Foreskin keratinocyte (primary cell): ENCODE measurements at places on chromosomes 1 and 21.

GRCh38 chr1:183194527-183195141 lies 8.6 kb downstream of the LAMC2 start:
- DNase-seq: no peak

DNA sequence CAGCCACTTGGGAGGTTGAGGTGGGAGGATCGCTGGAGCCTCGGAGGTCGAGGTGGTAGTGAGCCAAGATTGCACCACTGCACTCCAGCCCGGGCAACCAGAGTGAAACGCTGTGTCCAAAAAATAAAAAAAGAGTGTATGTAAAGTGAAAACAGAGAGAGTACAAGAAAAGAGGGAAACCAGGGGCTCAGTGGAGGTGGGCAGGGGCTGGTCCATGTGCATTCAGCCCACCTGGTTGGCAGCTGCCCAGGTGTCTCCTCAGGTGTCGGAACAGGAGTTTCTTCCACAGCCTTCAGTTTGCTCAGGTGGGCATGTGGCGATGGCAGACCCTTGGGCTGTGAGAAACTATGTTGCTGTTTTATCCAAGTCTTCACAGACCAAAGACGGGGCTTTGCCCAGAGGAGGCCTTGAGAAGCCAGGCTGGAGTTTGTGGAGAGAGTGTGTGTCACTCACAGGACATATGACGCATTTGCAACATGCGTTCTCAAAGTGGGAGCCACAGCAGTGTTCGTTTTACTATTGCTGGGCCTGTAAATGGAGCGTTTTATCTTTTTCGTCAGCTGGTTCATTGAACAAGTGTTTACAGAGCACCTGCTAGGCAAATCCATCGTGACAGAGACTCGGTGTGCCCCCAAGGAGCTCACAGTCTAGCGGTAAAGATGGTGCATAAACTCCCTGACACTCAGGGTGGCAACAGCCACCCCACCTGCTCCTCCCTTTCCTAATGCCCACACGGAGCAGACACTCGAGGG lies 22.4 kb upstream of the SAMD11 start:
- no peak for DNase-seq

DNA sequence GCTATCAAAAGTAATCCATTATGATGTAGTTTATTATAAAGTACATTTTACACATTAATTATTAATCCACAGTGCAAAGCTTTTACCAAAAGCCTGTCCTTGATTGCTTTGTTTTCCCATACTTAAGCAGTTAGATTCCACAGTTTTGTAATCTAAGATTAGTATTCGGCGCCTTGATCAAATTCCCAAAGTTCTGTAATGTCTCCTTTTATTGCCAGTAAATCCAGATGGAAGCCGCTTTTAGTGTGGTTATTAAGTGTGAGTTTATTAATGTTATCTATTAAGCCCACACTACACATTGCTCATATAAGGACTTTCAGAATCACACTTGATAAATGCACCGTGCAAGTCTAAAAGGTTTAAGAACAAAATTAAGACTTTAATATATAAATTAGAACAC lies 199.2 kb upstream of the PKN2 start:
- DNase-seq: no peak

DNA sequence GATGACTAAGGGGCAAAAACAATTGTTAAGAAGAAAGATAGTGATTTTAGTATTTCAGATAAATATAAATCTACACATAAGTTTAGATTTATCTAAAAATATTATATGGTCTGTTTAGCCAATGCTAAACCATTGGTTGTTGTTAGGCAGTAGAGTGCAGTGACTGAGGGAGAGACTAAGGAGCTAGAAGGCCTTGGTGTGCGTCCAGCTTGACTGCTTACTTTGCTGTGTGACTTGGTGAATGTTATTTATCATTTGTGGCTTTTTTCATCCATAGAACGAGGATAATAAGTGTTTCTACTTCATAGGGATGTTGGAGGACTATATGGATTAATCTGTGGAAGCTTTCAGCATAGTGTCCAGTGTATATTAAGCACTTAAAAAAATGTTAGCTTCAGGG lies 264.7 kb upstream of the C1orf105 start:
- DNase-seq: no peak

GRCh38 chr1:26373281-26373680 lies 731 bp upstream of the ZNF683 start:
- no peak for DNase-seq

DNA sequence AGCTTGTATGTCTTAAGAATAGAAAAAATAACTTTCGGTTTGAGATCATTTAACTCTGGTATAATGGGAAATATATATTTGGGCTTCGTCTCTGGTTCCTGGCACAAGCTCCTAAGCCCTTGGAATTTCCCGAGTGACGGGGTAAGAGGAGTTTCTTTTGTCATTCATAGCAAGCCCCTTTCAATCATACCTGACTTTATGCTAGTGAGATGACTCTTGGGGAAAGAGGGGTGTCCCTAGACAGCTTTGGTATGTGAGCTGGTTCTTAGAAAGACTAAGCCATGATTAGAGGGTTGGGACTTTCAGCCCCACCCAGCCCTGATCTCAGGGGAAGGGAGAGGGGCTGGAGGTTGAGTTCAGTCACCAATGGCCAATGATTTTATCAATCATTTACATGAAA lies 13.9 kb upstream of the MTARC1 start:
- DNase-seq: no peak

GRCh38 chr21:43340491-43341377 lies 86.2 kb downstream of the SIK1 start:
- peak; percentile 55 for DNase-seq

- no peak for DNase-seq
These were observed 38.2 kb upstream of the NID1 start for GRCh38 chr1:236103059-236103458.

DNA sequence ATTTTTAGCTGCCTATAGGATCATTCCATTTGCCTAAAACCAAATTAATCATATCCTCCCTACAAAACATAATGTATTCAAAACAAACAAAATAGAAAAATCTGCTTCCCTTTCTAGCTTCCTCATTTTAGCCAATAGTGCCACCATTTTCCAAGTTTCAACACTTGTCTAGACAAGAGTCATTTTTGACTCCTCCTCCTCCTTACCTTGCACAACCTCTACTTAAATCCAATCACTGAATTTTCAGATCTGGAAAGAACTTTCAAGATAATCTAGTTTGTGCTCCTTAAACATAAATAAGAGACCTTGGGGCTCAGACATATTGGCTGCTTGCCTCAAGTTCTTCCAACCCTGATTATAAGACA lies 7.4 kb downstream of the STX6 start:
- DNase-seq: peak; percentile 15

GRCh38 chr1:216476341-216476740 lies 53.1 kb upstream of the USH2A start:
- no peak for DNase-seq

- DNase-seq: peak; percentile 100
These were observed 45.6 kb downstream of the IRF2BP2 start for GRCh38 chr1:234564035-234565029.

DNA sequence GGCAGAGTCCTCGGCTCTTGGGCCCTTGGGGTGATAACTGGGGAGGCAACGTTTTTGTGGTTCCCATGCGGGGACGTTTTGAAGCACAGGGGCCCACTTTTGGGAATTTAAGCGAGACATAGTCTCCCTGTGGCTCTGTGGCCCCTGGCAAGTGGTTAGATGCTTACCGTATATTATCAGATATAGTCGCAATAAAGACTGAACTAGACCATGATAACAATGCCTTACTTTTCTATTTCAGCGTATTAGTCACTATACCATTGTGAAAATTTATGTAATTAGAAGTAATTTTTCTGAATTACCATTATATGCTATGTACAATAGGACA lies 538 bp upstream of the RCAN1 start:
- no peak for DNase-seq
